Fibroblast of lung (primary cell): ENCODE measurements at places on chromosomes 6 and 20.
A peak's percentile ranks its signal among the peaks of the same experiment; 100 is the strongest.

- DNase-seq: peak; percentile 52
These were observed 36.8 kb downstream of the PTCHD4 start for GRCh38 chr6:48073976-48074767.

- no peak for DNase-seq
These were observed at the start of gene IYD for GRCh38 chr6:150368762-150369161. IYD (plus strand) TSS chr6:150369012; CDS start chr6:150369032, 20 bp downstream.

DNA sequence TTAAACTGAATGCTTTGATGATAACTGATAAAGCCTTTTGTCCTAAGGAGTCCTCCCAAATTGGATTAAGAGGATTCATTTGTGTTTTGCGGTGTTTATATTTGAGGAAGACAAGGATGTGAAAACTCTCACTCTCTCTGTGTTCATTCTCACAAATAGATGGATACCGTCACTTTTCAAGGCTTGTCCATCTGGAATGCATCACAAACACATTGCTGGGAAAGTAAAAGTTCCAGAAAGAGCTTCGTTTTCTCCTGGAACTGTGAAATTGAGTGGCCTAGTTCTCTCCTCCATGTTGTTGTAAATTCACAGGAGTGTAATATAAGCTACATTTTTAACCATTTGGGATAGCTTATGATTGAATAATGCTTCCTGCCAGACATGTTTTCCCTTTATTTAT, 581.6 kb upstream of the FLRT3 start:
- no peak for DNase-seq

DNA sequence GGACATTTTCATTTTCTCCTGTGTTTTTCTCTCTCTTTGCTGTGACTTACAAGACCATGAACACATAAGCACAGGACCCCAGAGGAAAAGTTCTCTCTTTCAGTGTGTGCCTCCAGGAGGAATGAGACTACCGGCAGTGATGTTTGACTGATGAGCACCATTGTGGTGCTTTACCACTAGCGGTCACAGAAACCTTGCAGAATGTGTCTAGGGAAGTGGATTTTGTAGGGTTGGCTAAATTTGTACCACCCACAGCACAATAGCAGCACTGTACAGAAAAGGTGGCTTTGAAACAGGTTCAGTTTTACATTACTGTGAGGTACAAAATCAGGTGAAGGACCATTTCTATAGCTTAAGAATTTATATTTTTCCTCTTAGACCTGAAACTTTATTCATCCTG, 301.9 kb upstream of the SUPT3H start:
- no peak for DNase-seq

DNA sequence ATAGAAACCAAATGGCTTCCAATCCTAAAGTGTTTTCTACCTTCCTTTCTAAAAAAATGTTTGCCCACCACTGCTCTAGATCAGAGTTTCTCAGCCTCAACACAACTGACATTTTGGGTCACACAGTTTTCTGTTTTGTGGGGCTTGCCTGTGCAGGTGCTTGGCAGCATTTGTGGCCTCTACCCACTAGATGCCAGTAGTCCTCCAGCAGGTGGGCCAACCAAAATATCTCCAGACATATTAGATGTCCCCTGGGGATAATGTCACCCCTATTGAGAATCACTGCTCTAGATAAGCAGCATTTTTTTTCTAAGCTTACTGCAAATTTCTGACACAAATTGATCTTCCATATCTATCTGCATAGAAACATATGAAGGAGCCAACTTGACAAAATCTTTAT, 26.3 kb upstream of the EPM2A start:
- DNase-seq: no peak
